ENCODE measurements at places on chromosomes 13 and 19.

- DNase-seq = no peak
Observed at GRCh38 chr13:48232420-48233045, 473 bp upstream of the ITM2B start.

DNA sequence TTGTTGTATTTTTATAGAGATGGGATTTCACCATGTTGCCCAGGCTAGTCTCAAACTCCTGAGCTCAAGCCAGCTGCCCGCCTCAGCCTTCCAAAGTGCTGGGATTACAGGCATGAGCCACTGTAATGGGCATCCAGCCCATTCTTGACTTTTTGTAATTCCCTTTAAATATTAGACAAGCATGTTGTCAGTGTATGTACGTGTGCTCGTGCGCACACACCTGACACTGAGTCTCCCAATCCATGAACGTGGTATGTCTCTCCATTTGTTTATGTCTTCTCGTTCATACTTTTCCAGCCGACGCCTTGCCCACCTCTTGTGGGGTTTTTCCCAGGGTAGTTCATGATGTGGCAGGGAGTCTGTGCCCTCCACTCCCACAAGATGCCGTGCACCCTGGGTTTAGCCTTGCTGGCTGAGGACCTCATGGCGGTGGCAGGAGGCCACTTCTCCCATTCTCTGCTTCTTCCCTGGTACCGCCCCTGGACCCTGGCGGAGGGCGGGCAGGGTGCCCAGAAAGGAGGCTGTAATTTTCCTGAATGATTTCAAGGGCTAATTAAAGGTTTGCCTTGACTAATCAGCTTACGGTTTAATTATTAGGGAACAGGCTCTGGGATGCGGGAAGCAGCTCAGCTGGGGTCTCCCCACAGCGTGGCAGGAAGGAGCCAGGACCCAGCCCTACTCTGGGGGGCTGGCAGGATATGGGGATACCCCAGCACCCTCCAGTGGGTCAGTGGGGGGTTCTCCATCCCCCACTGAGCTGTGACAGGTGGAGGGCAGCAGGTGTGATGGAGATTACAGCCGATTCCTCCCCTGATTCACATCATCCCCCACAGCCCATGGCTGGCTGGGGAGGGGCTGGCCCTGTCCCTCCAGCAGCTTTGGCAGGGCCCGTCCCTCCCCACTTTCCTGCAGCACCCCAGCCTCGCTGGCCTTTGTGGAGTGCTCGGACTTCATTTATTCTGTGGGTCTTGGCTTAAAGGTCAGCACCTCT, 12.9 kb downstream of the PAK4 start:
- no peak for DNase-seq

GRCh38 chr19:3725640-3726310, 17.6 kb downstream of the TJP3 start:
- no peak for DNase-seq

DNA sequence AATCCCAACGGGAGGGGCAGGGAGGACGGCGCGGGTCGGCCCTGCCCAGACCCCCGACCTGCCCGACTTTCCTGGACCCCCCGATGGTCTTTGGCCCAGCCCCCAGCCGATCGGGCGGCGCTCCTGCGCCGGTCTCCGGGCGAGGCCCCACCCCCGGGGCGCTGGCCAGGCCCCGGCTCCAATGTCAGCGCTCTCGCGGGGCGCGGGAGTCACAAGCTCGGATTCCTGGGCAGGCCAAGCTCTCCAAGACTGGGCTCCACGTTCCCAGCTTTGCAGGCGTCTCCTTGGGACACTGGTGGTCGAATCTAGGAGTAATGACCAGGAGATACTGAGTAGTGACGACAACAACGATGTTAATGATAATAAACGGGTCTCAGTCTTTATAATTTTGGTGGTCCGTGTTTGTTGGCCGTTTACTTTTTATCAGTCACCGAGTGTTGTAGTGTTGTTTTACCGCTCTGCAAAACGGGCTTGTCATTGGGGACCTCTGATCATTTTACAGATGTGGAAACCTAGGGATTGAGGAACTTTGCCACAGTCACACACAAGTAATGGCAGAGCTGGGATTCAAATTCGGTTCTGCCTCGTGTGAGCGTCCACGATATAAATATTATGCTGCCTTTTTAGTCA, 545 bp downstream of the RAD23A start:
- DNase-seq = peak; percentile 69

- DNase-seq = no peak
Observed at GRCh38 chr13:50466456-50466855, 377.0 kb downstream of the DLEU7 start.

GRCh38 chr13:20848944-20849343, 53.6 kb downstream of the XPO4 start:
- DNase-seq = no peak

DNA sequence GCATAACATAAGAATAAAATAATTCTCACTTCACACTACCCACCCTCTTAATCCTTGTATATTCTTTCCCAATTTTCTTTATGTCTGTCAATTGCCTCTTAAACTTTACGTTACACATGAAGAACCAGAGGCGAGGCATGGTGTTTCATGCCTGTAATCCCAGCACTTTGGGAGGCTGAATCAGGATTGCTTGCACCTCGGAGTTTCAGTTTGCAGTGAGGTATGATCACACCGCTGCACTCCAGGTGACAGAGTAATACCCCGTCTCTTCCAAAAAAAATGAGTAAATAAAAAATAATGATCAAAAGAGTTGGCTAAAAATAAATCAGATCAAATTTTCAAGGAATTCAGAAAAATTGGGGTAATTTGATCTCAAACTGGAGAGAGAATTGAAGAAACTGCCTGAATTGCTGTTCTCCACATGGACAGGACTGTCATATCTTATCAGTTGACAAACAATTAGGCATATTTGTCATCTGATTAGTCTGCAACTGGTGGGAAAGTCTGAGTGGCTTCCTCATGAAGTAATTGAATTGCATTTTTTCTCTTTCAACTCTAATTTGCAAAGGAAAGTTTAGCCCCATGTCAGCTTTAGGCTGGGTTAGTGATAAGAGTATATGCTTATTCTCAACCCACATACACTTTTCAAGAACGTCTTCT, 302.9 kb downstream of the ITGBL1 start:
- DNase-seq = no peak

DNA sequence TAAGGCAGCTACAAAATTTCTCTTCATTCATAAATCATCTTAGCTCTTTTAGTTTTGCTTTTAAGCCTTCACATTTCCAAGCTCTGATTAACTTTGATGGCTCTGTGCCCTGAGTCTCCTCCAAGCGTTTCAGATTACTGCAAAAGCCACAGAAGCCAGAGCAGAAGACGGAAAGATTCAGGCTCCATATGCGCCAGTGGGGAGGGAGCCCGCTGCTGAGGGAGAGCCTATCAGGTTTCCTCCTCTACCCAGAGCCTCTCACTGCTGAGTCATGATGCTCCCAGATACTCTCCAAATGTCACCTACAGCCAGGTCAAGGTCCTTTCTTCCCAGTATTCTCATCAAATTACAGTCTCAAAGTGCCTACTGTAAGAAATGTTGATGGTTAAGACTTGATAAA, 193.6 kb downstream of the RAP2A start:
- DNase-seq = no peak

GRCh38 chr19:1455336-1456120, 5.6 kb downstream of the APC2 start:
- peak; percentile 79 for DNase-seq

DNA sequence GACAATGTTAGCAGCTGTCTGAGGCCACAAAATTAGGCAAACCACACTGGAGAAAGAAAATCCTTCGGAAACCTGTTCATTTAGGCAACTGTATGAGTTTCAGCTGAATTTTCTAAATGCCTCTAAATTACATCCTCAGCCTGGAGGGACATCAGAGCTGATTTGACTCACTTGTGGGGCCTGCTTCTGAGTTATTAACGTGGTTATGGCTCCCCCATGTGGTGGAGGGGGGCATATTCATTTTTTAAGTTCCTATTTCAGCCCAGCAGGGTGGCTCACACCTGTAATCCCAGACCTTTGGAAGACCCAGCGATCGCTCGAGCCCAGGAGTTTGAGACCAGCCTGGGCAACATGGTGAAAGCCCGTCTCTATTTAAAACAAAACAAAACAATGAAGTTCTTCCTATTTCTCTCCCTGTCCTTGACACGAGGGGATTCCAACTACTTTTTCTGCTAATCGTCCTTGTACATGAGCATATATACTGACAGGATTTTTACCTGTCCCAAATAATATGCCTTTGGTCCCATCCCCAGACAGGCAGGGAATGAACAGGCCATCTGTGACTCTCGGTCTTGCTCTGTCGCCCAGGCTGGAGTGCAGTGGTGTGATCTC, 31.5 kb upstream of the HIF3A start:
- peak; percentile 78 for DNase-seq

- DNase-seq = no peak
Observed at GRCh38 chr19:18226956-18227780, 930 bp upstream of the PDE4C start.

DNA sequence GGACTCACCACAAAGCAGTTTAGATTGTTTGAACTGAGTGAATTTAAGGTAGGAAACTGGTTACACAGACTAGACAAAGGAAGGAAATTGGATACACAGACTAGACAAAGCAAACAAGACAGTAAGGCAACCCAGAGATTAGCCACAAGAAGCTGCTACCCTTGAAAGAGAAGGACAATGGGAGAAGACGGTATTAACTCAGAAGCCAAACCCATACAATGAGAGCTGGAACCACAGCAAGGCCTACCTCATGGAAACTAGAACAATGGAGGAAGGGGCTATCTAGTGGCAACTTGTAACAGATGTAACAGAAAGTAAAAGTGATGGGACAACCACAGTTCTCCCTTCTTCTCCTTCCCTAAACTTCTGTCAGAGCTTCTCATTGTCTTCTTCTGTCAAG, 410.9 kb upstream of the SPRY2 start:
- no peak for DNase-seq

- no peak for DNase-seq
Observed at GRCh38 chr19:18850471-18851375, 19.0 kb downstream of the UPF1 start.

- no peak for DNase-seq
Observed at GRCh38 chr19:6413291-6413690, 11.3 kb downstream of the KHSRP start.

DNA sequence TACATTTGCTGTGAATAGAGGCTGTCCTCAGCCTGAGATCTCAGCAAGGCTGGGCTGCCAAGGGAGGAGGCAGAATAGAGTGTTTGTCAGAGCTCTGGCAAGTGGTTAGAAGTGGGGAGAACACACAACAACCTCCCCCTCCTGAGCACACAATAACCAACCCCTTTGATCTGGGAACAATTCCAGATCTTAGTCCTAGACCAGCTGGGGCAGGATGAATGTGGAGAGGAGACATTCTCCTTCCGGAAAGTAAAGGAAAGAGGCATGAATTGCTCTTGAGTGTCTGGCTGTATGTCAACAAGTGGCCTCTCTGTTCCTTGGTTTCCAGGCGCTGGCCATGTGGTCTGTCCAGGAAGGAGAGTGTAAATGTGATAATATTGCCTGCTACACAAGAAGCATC, 114.9 kb upstream of the TMTC4 start:
- no peak for DNase-seq

DNA sequence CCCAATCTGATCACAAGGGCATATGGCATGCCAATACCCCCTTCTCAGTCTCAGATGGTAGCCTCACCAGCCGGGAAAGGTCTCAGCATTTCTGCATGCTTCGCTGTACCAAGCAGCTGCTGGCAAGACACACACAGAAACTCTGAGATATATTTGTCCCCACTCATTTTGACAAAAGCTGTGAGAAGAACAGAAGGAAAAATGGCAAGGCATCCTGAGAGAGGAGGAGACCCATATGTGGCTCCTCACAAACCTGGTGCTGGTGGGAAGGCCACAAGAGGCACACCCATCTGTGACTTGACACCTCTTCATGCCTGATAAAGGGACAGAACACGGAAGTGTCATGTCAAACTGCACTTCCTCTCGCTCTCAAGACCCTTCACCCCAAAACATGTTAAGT, 36.7 kb upstream of the DOCK9 start:
- DNase-seq = no peak

GRCh38 chr13:29436291-29436690, 159.2 kb downstream of the SLC7A1 start:
- no peak for DNase-seq

DNA sequence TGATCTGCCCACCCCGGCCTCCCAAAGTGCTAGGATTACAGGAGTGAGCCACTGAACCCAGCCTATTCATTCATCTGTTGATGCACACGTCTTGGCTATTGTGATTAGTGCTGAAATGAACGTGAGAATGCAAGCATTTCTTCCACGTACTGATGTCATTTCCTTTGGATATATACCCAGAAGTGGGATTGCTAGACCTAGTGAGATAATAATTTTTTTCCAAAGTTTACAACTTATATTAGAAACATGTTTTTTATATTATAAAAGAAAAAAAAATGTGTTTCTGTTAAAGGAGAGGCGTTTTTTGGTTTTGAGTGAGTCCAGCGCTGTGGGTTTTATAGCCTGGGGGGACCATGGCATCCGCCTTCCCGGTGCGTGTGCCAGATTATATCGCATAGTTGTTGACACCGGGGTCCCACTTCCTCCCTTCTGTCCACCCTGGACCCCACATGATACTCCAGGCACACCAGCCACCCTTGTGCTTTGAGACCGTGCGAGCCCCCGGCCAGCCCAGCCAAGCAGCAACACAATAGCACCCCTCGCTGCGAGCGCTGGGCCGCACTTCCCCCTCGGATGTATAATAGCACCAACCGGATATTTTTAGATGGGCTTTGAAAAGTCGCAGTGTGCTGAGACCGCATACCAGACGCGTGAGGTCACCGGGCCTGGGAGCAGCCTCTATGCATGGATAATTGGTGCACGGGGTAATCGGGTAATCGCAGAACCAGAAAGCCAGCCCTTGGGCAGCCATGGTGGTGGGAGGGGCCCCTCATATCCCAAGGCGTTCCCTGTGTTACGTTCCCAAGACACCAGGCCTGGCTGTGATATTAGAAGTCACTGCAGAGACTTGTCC, 59.6 kb downstream of the MYO9B start:
- DNase-seq = no peak

DNA sequence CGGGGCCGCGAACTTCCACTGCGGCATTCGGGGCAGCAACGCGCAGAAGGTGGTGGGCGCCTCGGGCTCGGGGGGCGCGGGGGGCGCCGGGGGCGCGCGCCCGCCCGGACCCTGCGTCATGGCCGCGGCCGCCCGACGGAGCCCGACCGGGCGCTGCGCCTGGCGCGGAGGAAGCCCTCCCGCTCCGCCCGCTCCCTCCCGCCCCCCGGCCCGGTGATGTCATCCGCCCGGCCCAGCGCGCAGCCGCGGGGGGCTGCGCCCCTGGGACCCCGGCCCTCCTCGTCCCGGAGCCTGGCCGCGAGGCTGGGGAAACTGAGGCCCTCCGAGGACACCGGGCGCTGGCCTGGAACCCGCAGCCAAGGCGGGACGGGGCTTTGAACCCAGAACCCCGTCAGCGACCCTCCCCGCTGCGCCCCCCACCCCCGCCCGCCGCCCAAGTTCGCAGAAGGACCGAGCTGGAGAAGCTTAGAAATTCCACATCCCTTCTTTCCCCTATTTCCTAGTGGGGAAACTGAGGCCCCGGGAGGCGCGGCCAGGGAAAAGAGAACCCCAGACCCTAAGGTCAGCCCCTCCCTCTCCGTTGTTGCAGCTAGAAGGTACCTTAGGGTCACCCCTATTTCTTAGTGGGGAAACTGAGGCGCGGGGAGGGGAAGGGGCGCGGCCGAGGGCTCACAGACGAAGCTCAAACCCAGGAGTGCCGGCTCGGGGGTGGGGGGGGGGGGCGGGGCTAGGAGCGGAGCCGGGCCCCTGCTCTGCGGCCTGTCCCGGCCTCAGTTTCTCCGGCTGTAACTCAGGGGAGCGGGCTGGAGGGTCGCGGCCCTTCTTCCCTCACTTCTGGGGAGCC, at the start of gene SHC2:
TSS of gene SHC2 (minus strand) at position 157 of the 844 bp plus-strand sequence. CDS start at position 120, 37 bp downstream.
- no peak for DNase-seq
